ENCODE measurements at places on chromosomes 5 and 9. TPM values are rescaled to one million over a fixed set of nuclear protein-coding genes. Genes with fewer than 3 reads are reported as not detected.
A peak's percentile ranks its signal among the peaks of the same experiment; 100 is the strongest.

DNA sequence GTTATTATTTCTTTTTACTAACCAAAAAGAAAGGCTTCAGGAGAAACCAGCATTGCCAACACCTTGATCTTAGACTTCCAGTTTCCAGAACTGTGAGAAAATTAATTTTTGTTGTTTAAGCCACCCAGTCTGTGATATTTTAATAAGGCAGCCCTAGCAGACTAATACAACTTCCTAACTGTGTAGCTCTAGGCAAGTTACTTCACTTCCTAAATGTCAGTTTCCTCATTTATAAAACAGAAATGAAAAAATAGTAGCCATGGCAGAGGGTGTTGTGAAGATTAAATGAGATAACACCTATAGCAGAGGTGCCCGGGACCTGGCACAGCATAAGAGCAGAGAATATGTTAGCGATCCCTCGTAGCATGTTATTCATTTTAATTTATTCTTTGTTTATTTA, 66.6 kb upstream of the HAND1 start:
- H3K4me1 ChIP-seq: no peaks in the 10 kb centered on the region
- no peaks in the 10 kb centered on the region for H3K36me3 ChIP-seq
- no peak overlapping the region for H3K27ac ChIP-seq
- H3K27me3 ChIP-seq: peaks cover 11% of the 10 kb centered on the region
- no peak for DNase-seq

CRAT gene
- 6.8 TPM for total RNA-seq

GRCh38 chr9:68625559-68625958, 79.5 kb upstream of the PIP5K1B start:
- H3K36me3 ChIP-seq: no peaks in the 10 kb centered on the region
- no peak overlapping the region for H3K4me3 ChIP-seq
- DNase-seq: no peak
- no peaks in the 10 kb centered on the region for H3K4me1 ChIP-seq

HRCT1 gene
- not detected for total RNA-seq

- DNase-seq: no peak
- no peaks in the 10 kb centered on the region for H3K36me3 ChIP-seq
- H3K27me3 ChIP-seq: peaks cover 43% of the 10 kb centered on the region
- no peak overlapping the region for H3K27ac ChIP-seq
- no peak overlapping the region for H3K4me3 ChIP-seq
Measured at GRCh38 chr5:176723440-176723839, 76.2 kb downstream of the TSPAN17 start.

GRCh38 chr9:101212661-101213060, 172.1 kb downstream of the BAAT start:
- no peaks in the 10 kb centered on the region for H3K4me1 ChIP-seq
- no peaks in the 10 kb centered on the region for H3K27me3 ChIP-seq
- no peak overlapping the region for H3K27ac ChIP-seq
- H3K36me3 ChIP-seq: no peaks in the 10 kb centered on the region
- no peak for DNase-seq

- no peaks in the 10 kb centered on the region for H3K36me3 ChIP-seq
- H3K4me1 ChIP-seq: no peaks in the 10 kb centered on the region
- H3K27ac ChIP-seq: no peak overlapping the region
- H3K27me3 ChIP-seq: peaks cover 6% of the 10 kb centered on the region
- no peak for DNase-seq
Measured at GRCh38 chr5:38184627-38185026, 73.7 kb upstream of the EGFLAM start.

DNA sequence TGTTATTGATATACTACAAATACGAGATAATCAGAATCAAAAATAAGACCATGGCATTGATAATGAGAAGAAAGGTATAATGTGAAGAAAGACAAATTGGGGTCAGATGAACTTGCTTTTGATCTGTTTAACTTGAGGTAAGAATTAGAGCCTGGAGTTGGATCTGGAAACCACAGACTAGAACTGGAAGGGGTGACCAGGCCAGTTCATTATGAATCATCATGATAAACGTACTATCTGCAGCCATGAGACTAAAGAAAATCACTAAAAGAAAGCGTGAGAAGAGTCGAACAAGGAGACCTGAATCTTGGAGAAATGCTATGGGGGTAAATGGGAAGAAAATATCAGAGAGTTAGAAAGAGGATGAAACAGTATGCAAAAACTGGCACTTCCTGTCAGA, 967.5 kb downstream of the NR2F1-AS1 start:
- H3K4me1 ChIP-seq: no peaks in the 10 kb centered on the region
- no peak overlapping the region for H3K4me3 ChIP-seq
- no peaks in the 10 kb centered on the region for H3K27me3 ChIP-seq
- no peak overlapping the region for H3K27ac ChIP-seq
- DNase-seq: no peak

PCDHB10 gene
- 0.07 TPM for total RNA-seq

GRCh38 chr5:59832577-59833301, 60.8 kb downstream of the PDE4D start:
- H3K4me3 ChIP-seq: no peak overlapping the region
- no peaks in the 10 kb centered on the region for H3K36me3 ChIP-seq
- no peak for DNase-seq
- no peak overlapping the region for H3K27ac ChIP-seq

DNA sequence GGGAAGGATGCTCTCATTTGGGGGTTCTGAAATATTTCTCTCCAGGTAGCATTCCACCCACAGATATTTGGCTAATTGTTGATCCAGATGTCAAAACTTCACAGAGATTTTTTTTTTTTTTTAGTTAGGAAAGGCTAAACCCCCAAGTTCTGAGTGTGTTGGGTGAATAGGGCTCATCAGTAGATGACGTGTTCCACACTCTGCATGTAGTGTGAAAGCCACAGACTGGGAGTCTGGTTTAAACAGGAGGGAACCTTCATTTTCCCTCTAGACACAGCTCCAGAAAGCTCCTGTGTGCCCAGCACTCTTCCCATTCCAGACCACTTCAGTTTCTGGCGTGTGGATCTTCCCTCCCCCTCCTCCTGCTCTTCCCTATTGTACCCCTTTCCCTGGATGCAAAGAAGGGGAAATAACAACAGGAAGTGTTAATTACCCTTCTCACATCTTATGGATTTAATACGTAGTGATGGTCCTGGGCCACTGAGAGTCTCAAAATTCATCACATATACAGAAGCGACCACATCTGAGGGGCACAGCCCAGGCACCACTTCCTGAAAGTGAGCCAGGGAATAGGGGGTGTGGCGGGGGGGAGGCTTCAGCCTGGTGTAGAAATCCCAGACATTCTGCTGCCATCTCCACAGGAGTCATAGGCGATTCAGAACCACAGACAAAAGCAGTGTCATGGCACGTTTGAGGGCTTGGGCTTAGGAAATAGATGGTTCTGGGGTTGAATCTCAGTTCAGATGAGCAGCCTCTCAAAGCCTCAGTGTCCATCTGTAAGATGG, 65.1 kb downstream of the DAP start:
- no peaks in the 10 kb centered on the region for H3K27me3 ChIP-seq
- H3K36me3 ChIP-seq: peaks cover 12% of the 10 kb centered on the region
- no peak overlapping the region for H3K4me3 ChIP-seq
- peaks cover 38% of the 10 kb centered on the region for H3K4me1 ChIP-seq
- DNase-seq: no peak

GRCh38 chr9:114001794-114002261, 76.3 kb downstream of the AMBP start:
- H3K36me3 ChIP-seq: no peaks in the 10 kb centered on the region
- H3K27me3 ChIP-seq: no peaks in the 10 kb centered on the region
- no peaks in the 10 kb centered on the region for H3K4me1 ChIP-seq
- DNase-seq: peak; percentile 2

CYLC2 gene
- total RNA-seq: not detected

- H3K4me1 ChIP-seq: peaks cover 16% of the 10 kb centered on the region
- no peak for DNase-seq
- no peak overlapping the region for H3K4me3 ChIP-seq
- no peaks in the 10 kb centered on the region for H3K27me3 ChIP-seq
Measured at GRCh38 chr5:14767735-14768507, 103.4 kb downstream of the OTULIN start.

DNA sequence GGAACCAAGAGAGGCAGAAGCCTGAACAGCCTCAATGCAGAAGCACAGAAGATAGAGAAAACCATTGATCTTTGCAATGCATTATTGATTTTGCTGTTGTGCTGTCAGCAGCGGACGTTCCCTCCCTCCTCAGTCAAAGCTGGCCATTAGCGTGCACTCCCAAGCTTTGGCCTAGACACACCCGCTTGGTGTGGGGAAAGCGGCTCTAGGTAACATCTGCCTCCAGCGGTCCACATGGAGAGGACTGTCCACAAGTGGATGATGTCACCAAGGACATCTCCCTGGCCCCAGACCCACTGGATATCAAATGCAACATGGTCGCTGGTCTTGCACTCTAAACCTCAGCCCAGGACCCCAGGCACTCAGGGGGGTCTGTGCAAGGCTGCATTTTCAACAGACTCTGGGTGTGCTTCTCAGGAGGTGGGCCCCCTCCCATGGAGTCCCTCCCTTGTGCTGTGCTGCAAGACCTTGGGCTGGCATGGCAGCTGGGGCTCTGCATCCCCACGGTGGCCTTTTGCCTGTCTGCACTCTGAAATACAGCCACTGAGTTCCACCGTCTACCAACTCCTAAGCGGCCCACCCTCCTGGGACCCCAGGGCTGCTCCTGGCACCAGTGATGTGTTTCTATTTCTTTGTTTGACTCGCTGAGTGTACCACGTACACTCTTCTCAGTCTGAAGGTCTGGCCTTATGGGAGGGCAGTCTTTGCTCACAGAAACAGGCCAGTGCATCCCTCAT, 1.9 kb downstream of the SEMA4D start:
- DNase-seq: no peak
- H3K36me3 ChIP-seq: peaks cover 6% of the 10 kb centered on the region
- H3K4me3 ChIP-seq: peak overlapping the region; percentile 85
- H3K27me3 ChIP-seq: no peaks in the 10 kb centered on the region
- H3K4me1 ChIP-seq: peaks cover 82% of the 10 kb centered on the region

GABBR2 gene
- not detected for total RNA-seq

DNA sequence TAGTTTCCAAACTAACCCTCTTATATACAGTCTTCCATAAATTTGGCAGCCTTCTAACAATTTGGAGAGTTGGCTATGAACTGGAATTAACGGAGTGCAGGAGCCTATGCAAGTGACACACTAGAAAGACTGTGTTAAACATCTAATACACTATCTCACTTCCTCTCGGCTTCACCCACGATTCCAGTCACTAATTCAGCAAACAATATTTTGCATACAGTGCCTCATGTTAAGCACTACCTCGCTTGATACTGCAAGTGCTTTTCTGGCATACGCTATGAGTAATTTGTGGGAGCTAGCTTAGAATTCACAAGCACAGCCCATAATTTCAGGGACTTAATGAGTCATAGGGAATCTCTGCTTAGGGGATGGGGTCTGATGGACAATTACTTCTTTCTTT, 102.5 kb downstream of the ST8SIA4 start:
- H3K4me1 ChIP-seq: peaks cover 27% of the 10 kb centered on the region
- H3K4me3 ChIP-seq: no peak overlapping the region
- H3K36me3 ChIP-seq: peaks cover 4% of the 10 kb centered on the region
- DNase-seq: no peak
- H3K27ac ChIP-seq: no peak overlapping the region
- no peaks in the 10 kb centered on the region for H3K27me3 ChIP-seq

- no peak overlapping the region for H3K27ac ChIP-seq
- no peak for DNase-seq
- H3K4me1 ChIP-seq: no peaks in the 10 kb centered on the region
- no peaks in the 10 kb centered on the region for H3K27me3 ChIP-seq
Measured at GRCh38 chr5:42919600-42919999, 107.9 kb upstream of the SELENOP start.

- H3K27me3 ChIP-seq: no peaks in the 10 kb centered on the region
- peak overlapping the region; percentile 24 for H3K27ac ChIP-seq
- H3K36me3 ChIP-seq: peaks cover 39% of the 10 kb centered on the region
- peak overlapping the region; percentile 94 for H3K4me3 ChIP-seq
- H3K4me1 ChIP-seq: peaks cover 67% of the 10 kb centered on the region
Measured at GRCh38 chr5:151773951-151774350, 2.2 kb downstream of the G3BP1 start.

DNA sequence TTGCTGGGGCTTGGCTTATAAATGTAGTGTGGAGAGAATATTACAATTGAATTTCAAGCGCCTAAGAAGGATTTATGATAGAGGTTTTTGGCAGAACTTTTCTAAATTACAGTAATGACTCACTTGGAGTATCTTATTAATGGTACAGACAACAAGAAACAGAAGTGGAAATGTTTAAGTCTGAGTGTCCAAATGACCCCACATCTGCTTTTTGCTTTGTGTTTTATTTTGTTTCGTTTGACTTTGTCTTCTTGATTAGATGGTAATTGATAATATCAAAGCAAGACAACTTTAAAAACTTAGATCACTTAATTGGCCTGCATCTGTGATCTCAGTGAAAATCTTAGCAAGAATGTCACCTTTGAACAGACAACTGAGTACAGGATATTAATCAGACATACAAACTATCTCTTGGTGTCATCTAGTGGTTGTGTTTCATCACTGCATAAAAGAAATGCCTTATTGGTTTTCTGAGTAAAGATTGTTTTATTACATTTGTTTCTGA, 577.4 kb downstream of the ISL1 start:
- DNase-seq: no peak
- no peak overlapping the region for H3K27ac ChIP-seq
- no peaks in the 10 kb centered on the region for H3K36me3 ChIP-seq
- no peak overlapping the region for H3K4me3 ChIP-seq

GRCh38 chr5:122420091-122420490, 108.1 kb downstream of the SNCAIP start:
- no peak overlapping the region for H3K27ac ChIP-seq
- H3K27me3 ChIP-seq: peaks cover 14% of the 10 kb centered on the region
- no peak overlapping the region for H3K4me3 ChIP-seq
- H3K4me1 ChIP-seq: no peaks in the 10 kb centered on the region

- no peak overlapping the region for H3K27ac ChIP-seq
- DNase-seq: no peak
- no peak overlapping the region for H3K4me3 ChIP-seq
Measured at GRCh38 chr9:105007143-105007542, 79.2 kb upstream of the ABCA1 start.

DNA sequence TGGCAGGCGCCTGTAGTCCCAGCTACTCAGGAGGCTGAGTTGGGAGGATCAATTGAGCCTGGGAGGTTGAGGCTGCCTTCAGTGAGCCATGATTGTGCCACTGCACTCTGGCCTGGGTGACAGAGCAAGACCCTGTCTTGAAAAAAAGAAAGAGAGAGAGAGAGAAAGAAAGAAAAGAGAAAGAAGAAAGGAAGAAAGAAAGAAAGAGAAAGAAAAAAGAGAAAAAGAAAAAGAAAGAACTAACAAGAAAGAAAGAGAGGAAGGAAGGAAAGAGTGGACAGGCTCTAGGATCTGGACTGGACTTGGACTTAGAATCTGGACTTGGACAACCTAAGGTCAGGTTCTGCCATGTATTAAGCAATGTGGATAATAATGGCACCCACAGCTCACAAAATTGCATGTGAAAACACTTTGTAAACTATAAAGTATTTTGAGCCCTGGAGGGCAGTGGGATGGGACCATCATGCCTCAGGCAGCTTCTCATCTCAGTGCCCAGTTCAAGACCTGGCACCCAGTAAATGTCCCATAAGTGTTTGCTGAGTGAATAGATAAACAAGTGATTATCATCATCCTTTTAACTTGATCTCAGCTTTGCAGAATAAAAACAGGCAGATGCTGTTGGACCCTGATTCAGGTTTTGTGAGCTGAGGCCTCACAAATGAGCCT, 12.8 kb upstream of the PHF19 start:
- H3K27ac ChIP-seq: peak overlapping the region; percentile 24
- DNase-seq: no peak
- no peak overlapping the region for H3K4me3 ChIP-seq
- peaks cover 62% of the 10 kb centered on the region for H3K4me1 ChIP-seq
- no peaks in the 10 kb centered on the region for H3K36me3 ChIP-seq

PRDM9 gene
- total RNA-seq: not detected

- no peaks in the 10 kb centered on the region for H3K4me1 ChIP-seq
- H3K4me3 ChIP-seq: no peak overlapping the region
- H3K27me3 ChIP-seq: peaks cover 2% of the 10 kb centered on the region
- DNase-seq: no peak
Measured at GRCh38 chr9:133669182-133669801, 33.1 kb downstream of the DBH start.
